ENCODE measurements at places on chromosomes 16 and 17.

DNA sequence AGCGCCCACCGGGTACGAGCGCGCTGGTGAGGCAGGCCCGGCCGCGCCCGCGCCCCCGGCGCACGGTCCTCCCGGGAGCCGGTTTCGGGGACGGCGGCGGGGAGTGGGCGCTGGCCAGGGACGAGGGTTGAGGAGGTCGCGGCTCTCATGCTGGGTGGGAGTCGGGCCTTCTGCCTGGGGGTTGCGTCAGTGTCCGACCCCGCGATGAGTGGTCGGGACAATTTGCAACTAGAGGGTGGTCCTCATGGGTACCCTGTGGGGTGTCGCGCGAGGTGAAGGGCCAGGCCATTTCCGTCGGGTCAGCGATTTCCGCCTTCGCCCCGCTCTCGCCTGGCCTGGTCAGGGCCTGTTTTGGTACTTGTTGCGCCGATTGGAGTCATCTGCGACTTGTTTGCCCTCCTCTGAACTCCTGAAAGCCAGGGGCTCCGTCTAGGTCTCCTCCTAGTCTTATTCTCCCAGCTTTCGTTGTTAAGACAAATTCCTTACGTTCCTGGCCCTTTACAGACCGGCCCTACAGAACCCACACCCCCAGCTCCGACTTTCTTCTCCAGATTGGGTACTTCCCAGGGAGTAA lies 14.9 kb downstream of the NAA60 start:
- peak overlapping the region; percentile 98 for H3K27ac ChIP-seq
- H3K27me3 ChIP-seq = no peaks in the 10 kb centered on the region
- no peaks in the 10 kb centered on the region for H3K36me3 ChIP-seq
- DNase-seq = peak; percentile 50
- H3K4me1 ChIP-seq = peaks cover 10% of the 10 kb centered on the region

DNA sequence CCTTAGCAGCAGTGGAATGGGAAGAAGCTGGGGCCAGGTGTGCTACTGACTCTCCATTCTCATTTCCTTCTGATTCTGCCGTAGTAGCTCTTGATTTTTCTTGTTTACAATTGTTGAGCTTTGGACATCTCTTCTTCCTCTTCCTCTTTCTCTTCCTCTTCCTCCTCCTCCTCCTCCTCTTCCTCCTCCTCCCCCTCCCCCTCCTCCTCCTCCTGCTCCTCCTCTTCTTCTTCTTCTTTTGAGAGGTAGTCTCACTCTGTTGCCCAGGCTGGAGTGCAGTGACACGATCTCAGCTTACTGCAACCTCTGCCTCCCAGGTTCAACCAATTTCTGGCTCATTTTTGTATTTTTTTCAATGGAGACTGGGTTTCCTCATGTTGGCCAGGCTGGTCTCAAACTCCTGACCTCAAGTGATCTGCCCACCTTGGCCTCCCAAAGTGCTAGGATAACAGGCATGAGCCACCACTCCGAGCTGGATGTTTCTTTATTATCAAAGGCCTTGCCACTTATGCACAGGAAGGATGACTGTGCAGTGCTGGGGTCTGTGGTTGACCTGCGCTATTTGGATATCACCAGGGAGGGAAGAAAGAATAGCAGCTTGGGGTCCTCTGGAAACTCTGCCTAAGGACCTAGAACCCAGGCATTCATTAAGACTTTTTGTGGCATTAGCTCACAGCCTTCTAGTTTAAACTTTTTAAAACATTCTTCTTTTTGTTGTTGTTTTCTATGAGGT lies 127.8 kb upstream of the KCNJ16 start:
- peaks cover 4% of the 10 kb centered on the region for H3K4me1 ChIP-seq
- H3K27ac ChIP-seq = no peak overlapping the region
- H3K4me3 ChIP-seq = no peak overlapping the region
- DNase-seq = no peak
- H3K36me3 ChIP-seq = no peaks in the 10 kb centered on the region
- H3K27me3 ChIP-seq = no peaks in the 10 kb centered on the region

GRCh38 chr17:67686241-67686640 lies 31.5 kb upstream of the NOL11 start:
- H3K36me3 ChIP-seq = no peaks in the 10 kb centered on the region
- H3K4me1 ChIP-seq = no peaks in the 10 kb centered on the region
- DNase-seq = no peak

- H3K27me3 ChIP-seq = peaks cover 84% of the 10 kb centered on the region
- H3K27ac ChIP-seq = no peak overlapping the region
- DNase-seq = peak; percentile 72
- H3K4me3 ChIP-seq = peak overlapping the region; percentile 29
- H3K36me3 ChIP-seq = no peaks in the 10 kb centered on the region
- no peaks in the 10 kb centered on the region for H3K4me1 ChIP-seq
Measured at GRCh38 chr17:38572669-38573365, 32.9 kb downstream of the SRCIN1 start.

- H3K36me3 ChIP-seq = no peaks in the 10 kb centered on the region
- peak overlapping the region; percentile 76 for H3K27ac ChIP-seq
- no peak overlapping the region for H3K4me3 ChIP-seq
- peak; percentile 32 for DNase-seq
Measured at GRCh38 chr17:44607836-44608690, 48.2 kb upstream of the MEIOC start.

DNA sequence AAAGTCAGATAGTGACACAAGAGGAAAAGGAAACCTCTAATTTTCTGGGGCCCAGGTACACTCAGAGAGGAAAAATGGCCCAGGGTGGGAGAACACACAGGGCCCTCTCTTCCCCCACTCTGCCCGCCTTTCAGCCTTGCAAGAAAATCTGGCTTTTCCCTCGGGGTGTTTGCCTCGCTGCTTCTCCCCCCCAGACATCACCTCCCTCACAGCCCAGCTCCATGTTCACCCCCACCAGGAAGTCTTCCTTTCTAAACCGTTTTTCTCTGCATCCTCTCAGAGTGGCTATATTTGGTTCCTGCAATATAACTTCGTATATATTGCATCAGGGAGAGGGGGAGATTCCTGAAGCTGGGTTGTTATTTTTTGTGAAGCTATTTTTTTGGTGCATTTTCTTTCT lies 27.3 kb downstream of the RPRML start:
- H3K27me3 ChIP-seq = peaks cover 15% of the 10 kb centered on the region
- no peak overlapping the region for H3K4me3 ChIP-seq
- H3K4me1 ChIP-seq = no peaks in the 10 kb centered on the region
- no peaks in the 10 kb centered on the region for H3K36me3 ChIP-seq

DNA sequence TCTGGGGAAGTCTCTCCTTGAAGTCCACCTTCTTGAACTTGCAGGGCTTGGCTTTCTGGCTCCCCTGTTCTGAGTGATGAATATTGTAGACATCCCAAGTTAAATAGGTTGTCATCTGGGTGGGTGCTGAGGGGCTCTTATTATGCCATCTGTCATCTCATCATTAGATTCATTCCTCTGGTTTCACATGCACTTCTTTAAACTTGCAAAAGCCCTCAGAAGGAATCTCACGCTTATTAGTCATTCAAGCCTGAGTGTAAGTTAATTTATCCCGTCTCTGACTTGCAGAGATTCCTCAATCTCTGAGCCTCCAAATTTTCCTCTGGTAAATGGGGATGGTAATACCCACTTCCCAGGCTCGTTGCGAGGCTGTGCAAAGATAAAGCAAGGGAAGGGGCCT lies 5.7 kb downstream of the MGAT5B start:
- H3K36me3 ChIP-seq = no peaks in the 10 kb centered on the region
- H3K27me3 ChIP-seq = peaks cover 28% of the 10 kb centered on the region
- H3K4me3 ChIP-seq = no peak overlapping the region
- no peak overlapping the region for H3K27ac ChIP-seq
- no peaks in the 10 kb centered on the region for H3K4me1 ChIP-seq

GRCh38 chr17:2369039-2369438 lies 31.7 kb downstream of the SGSM2 start:
- H3K27ac ChIP-seq = no peak overlapping the region
- H3K36me3 ChIP-seq = no peaks in the 10 kb centered on the region
- H3K27me3 ChIP-seq = no peaks in the 10 kb centered on the region
- no peak for DNase-seq
- no peak overlapping the region for H3K4me3 ChIP-seq

DNA sequence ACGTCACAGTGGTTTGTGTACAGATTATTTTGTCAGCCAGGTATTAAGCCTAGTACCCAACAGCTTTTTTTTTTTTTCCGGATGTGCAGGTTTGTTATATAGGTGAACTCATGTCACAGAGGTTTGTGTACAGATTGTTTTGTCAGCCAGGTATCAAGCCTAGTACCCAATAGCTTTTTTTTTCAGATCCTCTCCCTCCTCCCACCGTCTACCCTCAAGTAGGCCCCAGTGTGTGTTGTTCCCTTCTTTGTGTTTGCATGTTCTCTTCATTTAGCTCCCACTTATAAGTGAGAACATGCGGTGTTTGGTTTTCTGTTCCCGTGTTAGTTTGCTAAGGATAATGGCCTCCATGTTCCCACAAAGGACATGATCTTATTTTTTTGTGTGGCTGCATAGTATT lies 19.9 kb downstream of the RPTOR start:
- H3K27ac ChIP-seq = no peak overlapping the region
- DNase-seq = no peak
- H3K4me3 ChIP-seq = no peak overlapping the region
- H3K36me3 ChIP-seq = no peaks in the 10 kb centered on the region

GRCh38 chr17:40800381-40800780 lies 622 bp upstream of the KRT28 start:
- no peaks in the 10 kb centered on the region for H3K4me1 ChIP-seq
- no peaks in the 10 kb centered on the region for H3K36me3 ChIP-seq
- DNase-seq = no peak
- H3K4me3 ChIP-seq = no peak overlapping the region

DNA sequence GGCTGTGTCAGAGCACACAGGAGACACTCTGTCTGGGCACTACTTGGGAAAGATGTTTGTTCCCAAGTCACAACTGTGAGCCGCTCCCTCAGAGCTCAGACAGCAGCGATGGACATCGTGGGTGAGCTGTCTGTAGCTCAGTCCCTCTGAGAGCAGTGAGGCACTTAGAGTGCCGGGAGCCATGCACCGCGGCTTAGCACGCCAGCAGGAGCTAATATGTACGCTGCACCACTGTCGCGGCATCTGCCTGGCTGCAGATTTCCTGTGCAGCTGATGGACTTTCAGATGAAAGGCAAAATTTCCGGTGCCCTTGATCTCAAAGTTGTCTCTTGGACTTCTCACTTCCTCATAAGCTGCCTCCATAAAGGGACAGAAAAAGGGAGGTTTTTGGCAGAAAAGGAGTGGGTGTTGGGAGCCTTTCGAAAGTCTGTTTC lies 92.8 kb upstream of the ZNF469 start:
- H3K27ac ChIP-seq = peak overlapping the region; percentile 0
- no peaks in the 10 kb centered on the region for H3K36me3 ChIP-seq
- DNase-seq = no peak
- H3K4me3 ChIP-seq = no peak overlapping the region

- no peaks in the 10 kb centered on the region for H3K27me3 ChIP-seq
- no peak overlapping the region for H3K27ac ChIP-seq
- no peak for DNase-seq
- H3K4me1 ChIP-seq = no peaks in the 10 kb centered on the region
- H3K36me3 ChIP-seq = no peaks in the 10 kb centered on the region
- no peak overlapping the region for H3K4me3 ChIP-seq
Measured at GRCh38 chr16:30458561-30459394, 13.1 kb upstream of the SEPHS2 start.

GRCh38 chr16:66857437-66857836 lies 13.2 kb downstream of the CA7 start:
- no peaks in the 10 kb centered on the region for H3K27me3 ChIP-seq
- no peak overlapping the region for H3K27ac ChIP-seq
- H3K36me3 ChIP-seq = no peaks in the 10 kb centered on the region
- no peaks in the 10 kb centered on the region for H3K4me1 ChIP-seq
- H3K4me3 ChIP-seq = no peak overlapping the region
- no peak for DNase-seq

DNA sequence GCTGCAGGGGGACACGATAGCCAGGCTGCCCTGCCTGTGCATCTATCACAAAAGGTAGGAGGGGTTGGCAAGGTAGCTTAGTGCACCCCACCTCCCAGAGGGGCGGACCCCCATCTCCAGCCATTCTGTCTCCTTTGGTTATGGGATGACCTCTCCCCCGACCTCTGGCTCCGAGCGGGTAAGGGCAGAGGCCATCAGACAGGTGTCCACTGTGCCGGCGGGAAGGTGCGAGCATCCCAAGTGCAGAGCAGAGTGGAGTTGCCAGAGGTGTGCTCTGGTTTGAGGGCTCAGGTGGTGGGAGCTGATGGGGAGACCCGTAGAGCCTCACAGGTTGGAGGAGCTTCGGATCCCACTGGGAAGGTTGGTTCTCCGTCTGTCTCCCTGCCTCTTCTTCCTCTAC lies 11.7 kb downstream of the LDHD start:
- H3K27ac ChIP-seq = no peak overlapping the region
- H3K27me3 ChIP-seq = no peaks in the 10 kb centered on the region
- no peak overlapping the region for H3K4me3 ChIP-seq
- H3K4me1 ChIP-seq = peaks cover 33% of the 10 kb centered on the region
- DNase-seq = no peak

DNA sequence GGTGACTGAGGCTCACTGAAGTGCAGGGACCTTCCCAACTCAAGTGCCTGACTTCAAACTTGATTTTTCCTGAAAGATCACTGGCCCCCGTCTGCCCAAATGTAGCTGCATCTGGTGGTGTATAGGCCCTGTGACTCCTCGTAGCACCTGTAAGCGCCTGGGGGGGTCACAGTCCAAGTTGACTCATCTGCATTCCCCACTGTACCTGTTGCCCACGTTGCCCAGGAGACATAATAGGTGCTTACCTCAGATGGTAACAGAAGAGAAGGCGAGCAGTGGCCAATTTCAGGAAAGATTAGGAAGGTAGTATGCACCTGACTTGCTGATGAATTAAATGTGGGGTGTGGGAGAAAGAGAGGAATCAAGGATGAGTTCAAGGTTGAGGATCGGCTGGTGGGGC lies 44.1 kb upstream of the EMP2 start:
- no peak overlapping the region for H3K27ac ChIP-seq
- peaks cover 16% of the 10 kb centered on the region for H3K4me1 ChIP-seq
- H3K27me3 ChIP-seq = no peaks in the 10 kb centered on the region
- H3K36me3 ChIP-seq = no peaks in the 10 kb centered on the region
- peak; percentile 35 for DNase-seq

GRCh38 chr16:17301184-17301583 lies 169.6 kb downstream of the XYLT1 start:
- H3K36me3 ChIP-seq = no peaks in the 10 kb centered on the region
- no peak overlapping the region for H3K27ac ChIP-seq
- H3K4me3 ChIP-seq = no peak overlapping the region
- peaks cover 45% of the 10 kb centered on the region for H3K4me1 ChIP-seq
- no peaks in the 10 kb centered on the region for H3K27me3 ChIP-seq

DNA sequence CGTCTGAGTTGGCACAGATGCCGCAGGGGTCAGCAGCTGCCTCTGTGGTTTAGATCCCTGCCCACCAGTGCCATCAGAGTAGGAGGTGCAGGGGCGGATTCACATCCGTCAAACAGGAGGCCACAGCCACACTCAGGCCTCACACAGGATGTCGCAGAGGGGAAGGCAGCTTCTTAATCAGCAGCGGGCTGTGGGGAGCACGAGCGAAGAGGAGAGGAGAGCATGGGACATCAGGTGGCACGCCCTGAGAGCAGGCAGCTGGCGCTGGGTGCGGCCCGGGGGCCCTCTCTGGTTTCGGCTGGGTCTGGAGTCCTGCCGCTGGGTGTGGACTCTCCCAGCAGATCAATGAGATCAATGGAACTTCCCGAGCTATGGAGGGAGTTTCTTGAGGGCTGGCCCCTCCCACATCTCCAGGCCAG lies 9.6 kb downstream of the LLGL2 start:
- H3K27ac ChIP-seq = peak overlapping the region; percentile 81
- no peaks in the 10 kb centered on the region for H3K36me3 ChIP-seq
- no peak overlapping the region for H3K4me3 ChIP-seq
- no peaks in the 10 kb centered on the region for H3K27me3 ChIP-seq
- peaks cover 45% of the 10 kb centered on the region for H3K4me1 ChIP-seq

- no peaks in the 10 kb centered on the region for H3K27me3 ChIP-seq
- H3K27ac ChIP-seq = peak overlapping the region; percentile 26
- H3K4me3 ChIP-seq = no peak overlapping the region
- no peaks in the 10 kb centered on the region for H3K4me1 ChIP-seq
Measured at GRCh38 chr17:80637048-80637781, 92.6 kb downstream of the RPTOR start.
